ENCODE measurements at places on chromosomes 12 and 14.

GRCh38 chr12:128807161-128807724, 16.5 kb downstream of the SLC15A4 start:
- no peak for DNase-seq

DNA sequence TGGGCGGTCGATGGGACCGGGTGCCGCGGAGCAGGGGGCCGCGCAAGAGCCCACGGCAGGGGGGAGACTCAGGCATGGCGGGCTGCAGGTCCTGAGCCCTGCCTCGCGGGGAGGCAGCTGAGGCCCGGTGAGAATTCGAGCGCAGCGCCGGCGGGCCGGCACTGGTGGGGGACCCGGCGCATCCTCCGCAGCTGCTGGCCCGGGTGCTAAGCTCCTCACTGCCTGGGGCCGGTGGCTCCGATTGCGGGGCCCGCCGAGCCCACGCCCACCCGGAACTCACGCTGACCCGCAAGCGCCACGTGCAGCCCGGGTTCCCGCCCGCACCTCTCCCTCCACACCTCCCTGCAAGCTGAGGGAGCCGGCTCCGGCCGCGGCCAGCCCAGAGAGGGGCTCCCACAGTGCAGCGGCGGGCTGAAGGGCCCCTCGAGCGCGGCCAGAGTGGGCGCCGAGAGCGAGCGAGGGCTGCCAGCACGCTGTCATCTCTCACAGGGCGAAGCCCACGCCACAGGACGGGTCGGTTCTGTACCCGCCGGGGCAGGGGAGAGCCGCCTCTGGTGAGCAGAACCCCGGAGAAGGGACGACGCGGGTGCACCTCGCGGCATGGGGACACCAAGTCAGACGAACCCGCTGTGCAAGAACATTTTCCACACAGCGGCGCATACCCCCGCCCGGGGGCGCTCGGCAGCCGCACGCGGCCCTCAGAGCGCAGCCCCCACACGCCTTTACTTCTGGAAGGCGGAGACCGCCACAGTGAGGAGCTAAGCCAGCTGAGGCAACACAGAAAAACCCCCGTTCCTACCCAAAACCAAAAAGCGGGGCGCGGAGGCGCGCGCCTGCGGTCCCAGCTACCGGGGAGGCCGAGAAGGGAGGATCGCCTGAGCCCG, 1.2 kb upstream of the SIVA1 start:
- DNase-seq: no peak

DNA sequence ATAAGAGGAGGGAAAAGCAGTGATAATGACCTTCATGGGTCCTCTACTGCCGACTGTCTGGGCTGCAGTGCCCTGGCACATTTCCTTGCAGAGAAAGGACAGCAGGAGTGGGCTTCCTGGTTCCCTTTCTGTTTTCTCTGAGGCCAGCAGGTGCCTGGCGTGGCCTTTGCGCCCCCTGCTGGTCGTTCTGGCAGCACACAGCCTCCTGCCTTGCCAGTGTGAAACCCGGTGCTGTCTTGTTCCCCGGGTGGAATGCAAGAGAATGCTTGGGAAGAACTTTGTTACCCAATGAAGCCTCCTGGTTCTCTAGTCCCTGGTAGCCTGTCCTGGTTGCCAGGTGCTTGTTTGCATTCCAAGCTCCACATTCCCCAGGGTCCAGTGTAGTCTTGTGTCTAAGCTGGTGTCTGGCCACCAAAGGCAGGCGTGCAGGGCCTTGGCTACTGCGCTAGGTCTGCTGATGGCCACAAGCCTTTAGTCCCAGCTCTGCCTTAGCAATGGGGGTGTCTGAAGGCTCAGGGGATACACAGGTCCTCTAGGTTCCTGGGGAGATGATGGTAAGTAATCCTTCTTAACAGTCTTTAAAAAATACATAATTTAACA, 1392.4 kb upstream of the TMEM132C start:
- DNase-seq: peak; percentile 48

- DNase-seq: peak; percentile 66
These were observed 1.3 kb upstream of the RASSF3 start for GRCh38 chr12:64608901-64609535.

GRCh38 chr14:90096566-90096965, 34.8 kb downstream of the KCNK13 start:
- DNase-seq: no peak
